Amniotic stem cell (primary cell): ENCODE measurements at places on chromosomes 3 and 15.

DNA sequence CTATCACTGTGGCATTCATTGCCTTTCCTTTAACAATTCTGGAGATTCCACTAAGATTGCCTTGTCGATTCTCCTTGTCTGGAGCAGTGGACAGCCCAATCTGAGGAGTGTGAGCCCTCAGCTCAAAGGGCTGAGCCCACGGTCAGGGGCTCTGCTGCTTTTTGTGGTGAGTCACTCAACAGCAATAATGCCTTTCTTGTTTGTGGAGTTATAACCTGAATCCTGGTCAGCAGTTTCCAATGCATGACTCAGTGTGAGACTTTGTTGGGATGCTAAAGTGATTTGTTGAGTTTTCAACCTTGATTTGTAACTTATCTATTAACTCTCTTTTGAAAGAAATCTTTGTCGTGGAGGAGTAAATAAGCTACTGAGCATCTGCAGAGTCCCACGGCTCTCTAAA, 183.5 kb downstream of the TJP1 start:
- no peak for DNase-seq

- no peak for DNase-seq
These were observed 83.7 kb downstream of the CMSS1 start for GRCh38 chr3:99901200-99901926.

GRCh38 chr3:44439499-44440295, 37.8 kb downstream of the ZNF445 start:
- no peak for DNase-seq

- no peak for DNase-seq
These were observed 80.1 kb downstream of the SATB1 start for GRCh38 chr3:18345015-18345367.

DNA sequence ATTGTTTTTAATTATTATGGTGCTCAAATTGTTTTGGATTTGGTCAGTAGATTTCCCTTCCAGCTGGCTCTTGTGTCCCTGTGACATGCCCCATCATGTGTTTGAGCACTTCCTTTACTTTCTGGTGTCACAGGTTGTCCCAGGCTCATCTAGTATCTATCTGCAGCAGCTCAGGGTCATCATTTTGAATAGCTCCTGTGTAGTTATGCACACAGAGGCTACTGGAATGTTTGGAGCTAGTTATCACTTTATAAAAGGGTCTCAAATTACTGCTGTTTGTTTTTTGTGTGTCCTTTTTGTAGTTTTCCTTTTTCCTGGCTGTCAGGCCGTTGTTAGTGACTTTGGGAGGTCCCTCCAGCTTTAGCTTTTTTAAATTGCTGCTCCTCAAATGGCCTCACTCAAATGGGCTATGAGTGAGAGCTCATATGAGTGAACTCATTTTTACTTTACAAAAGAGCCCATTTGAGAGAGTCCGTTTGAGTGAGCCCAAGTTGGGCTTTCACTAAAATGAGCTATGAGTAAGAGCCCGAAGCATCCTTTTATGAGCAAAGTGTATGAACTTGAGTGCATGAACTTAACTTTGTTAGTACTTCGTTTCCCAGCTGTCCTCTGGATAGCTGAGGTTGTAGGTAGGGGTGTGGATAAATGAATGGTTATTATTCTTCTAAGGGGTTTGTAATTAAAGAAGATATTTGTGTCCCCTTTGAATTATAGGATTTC, 43.8 kb downstream of the SQOR start:
- no peak for DNase-seq

DNA sequence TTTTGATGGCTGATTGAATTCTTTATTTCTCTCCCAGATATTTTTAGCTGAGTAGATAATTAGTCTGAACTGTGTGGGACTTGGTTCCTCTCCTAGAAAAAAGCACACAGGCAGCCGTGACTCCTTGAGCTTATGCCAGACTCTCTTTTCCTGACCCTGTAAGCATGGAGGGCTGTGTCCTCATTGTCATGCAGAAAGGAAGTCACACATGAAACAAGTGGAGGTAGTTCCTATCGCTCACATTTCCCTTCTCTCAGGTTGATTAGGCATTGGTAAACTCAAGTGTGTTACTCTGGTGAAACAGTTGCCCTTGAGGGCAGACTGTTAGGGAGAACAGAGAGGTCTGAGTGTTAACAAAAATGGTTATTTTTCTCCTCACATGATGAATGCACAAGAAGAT, 6.3 kb upstream of the RTP4 start:
- no peak for DNase-seq

DNA sequence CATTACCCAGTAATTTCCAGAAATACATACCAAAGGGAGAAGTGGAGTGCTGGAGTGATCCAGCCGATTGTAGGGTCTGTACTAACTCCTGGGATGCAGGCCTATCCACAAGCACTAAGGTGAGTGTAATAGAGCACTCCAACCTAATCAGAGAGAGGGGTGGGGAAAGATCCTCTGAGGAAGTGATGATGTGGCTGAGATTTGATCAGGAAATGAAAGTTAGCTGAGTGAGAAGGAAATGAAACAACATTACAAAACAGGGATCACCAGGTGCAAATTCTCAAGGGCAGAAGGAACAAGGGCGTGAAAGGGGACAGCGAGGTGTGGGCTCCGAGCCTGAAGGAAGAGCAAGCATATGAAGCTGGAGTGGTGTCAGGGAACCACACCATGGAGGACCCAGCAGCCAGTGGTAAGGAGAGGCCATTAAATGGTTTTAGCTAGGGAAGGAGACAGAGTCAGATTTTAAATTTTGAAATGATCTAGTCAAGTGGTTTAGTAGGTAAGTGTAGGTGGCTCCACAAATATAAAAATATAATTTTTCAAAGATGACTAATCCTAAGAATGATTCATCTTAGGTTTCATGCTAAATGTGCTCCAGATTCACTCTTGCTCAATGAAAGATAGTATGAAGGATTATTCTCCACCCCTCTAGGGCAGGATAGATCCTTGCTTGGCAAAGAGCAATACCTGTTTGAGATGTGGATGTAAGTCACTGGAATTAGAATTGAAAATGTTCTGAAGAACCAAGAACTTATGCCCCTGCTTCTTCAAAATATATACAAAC, 348.7 kb downstream of the TBL1XR1 start:
- DNase-seq, result no peak

GRCh38 chr3:48692551-48692950, 6.8 kb upstream of the NCKIPSD start:
- DNase-seq, result no peak

- no peak for DNase-seq
These were observed 3.2 kb upstream of the ATP13A3 start for GRCh38 chr3:194489736-194490612.

DNA sequence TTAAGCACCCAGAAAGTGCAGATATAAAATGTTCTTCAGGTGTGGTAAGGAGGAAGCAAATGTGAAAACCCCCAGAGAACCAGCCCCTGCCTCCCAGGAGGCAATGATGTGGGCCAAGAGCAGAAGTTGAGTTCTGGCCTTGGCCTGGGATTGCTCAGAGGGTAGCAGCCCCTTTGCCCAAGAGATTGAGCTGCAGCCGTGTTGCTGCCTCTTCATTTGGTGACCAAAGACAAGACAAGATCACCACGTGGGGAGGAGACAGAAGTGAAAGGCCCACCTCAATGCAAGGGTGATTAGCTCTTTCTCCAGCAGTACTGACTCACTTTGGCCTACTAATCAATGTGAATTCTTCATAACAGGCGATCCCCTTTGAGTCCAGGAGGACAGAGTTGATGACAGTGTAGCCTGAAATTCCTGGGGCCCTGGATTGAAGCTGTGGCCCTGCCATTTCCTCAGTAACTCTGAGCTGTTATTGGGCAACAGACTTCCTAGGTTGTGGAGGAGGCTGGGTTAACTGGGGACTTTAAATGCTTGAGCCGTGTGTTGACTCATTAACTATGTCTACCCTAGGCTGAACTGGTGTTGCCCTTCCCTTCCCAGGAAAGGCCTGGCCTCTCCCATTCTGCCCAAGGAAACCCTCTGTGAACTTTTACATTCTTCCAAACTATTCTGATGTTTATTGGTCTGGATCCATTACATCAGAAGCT, 86.5 kb downstream of the ST6GAL1 start:
- no peak for DNase-seq

DNA sequence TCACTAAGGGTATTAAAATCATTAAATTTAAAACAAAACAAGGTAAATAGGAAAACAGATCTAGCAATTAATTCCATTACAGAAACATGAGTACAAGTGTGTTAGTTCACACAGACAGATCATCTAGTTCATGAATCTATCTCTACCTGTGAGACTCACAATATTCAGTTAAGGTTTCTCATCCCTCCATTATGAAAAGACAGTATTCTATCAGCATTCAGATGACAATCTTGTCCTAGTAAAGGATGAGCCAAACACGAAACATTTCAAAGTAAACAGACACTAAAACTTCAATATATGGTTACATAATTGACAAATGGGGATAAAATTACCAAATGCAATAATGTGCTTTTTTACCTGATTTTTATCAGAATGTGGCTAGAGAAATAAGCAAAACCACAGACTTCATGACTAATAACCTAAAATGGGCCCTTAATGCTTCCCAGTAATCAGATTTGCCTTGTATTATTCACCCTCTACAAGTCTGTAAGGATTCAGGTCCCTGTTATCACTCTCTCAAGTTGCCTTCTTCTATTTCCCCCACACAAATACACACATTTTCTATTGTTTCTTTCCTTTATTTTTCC, 126.8 kb downstream of the DLG1 start:
- DNase-seq, result no peak

- DNase-seq, result no peak
These were observed 8.4 kb downstream of the SOX2 start for GRCh38 chr3:181719991-181720680.

DNA sequence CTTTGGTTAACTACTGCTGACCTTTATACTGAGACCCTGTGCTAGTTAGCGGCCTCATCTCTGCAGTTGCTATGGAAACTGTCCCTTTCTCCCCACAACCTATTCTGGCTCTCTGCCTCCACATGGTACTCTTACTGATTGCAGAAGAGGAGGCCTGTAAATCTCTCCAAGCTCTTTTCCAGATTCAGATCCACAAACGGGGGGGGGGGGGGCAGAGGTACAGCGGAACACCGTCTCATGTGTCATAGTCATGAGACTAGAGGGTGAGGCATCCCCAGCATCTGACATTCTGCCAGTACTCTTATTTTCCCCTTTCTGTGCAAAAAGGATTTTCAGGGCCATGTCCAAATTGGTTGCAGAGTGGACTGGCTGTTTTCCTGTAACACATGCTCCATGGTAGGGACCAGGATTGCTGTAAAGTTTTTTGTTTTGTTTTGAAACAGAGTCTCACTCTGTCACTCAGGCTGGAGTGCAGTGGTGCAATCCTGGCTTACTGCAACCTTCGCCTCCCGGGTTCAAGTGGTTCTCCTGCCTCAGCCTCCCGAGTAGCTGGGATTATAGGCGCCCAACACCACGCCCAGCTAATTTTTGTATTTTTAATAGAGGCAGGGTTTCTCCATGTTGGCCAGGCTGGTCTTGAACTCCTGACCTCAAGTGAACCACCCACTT, 8.3 kb upstream of the MAP1A start:
- no peak for DNase-seq

GRCh38 chr3:113210604-113211329, 590 bp upstream of the BOC start:
- DNase-seq, result no peak

- DNase-seq, result no peak
These were observed 89.8 kb downstream of the LRRC3B start for GRCh38 chr3:26712211-26713026.

GRCh38 chr3:69009559-69010410, 3.7 kb downstream of the EOGT start:
- no peak for DNase-seq

- no peak for DNase-seq
These were observed 33.6 kb upstream of the LRRN1 start for GRCh38 chr3:3765661-3766060.

DNA sequence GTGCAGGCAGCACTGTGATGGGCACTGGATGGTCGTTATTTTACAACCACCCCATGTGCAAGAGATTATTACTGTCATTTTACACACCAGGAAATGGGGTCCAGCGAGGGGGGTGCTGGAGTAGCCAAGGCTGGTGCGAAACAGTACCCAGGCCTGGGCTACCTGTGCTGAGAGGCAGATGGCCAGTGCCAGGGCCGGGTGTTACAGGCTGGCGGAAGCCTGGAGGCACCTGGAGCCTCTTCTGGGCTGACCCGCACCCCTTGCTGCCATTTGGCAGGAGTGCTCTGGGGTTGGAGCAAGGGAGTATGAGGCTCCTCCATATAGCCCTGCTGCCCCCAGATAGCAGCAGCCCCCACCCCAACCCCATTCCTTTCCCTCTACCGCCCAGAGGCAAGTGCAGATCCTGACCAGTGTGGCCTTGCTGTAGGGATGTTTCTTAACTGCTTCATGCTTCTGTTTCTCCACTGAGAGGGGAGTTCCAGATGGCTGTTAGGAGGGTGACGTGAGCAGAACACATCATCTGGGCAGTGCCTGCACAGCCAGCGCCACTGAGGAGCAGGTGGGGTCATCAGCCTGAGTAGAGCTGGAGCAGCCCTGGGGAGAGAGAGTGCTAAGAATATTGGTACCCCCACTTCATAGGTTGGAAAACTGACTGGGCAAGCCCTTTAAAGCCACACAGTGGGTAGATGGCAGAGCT, 15.3 kb downstream of the SNX33 start:
- no peak for DNase-seq

DNA sequence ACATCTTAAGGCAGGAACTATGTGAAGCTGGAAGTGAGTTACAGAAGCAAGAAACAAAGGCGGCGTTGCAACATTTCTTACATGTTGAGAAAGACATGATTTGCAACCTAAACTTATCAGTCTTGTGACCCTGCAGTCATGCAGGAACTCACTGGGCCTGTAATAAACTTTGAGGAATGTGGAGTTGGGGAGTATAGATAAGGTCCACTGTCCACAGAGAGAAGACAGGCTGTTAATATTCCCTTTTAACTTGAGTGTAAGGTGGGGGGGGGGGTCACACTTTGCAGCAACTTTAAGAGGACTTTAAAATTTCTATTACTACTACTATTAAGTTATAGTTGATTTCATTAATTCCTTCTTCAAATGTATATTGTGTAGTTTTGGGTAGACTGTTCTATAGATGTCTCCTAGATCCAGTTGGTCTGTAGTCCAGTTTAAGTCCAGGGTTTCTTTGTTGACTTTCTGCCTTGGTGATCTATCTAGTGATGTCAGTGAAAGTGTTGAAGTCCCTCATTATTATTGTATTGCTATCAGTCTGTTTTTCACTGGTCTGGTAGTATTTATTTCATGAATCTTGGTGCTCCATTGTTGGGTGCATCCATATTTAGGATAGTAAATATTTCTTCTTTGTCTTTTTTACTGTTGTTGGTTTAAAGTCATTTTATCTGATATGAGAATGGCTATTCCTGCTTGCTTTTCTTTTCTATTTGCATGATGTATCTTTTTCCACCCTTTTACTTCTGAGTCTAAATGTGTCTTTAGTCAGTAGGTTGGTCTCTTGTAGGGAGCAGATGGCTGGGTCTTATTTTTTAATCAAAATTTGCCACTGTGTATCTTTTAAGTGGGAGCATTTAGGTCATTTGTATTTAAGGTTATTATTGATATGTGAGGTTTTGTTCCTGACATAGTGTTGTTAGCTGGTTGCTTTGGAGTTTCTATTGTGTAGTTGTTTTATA, 15.6 kb upstream of the FAM98B start:
- DNase-seq, result no peak
